ENCODE measurements at places on chromosomes 7 and 10. TPM values are rescaled to one million over a fixed set of nuclear protein-coding genes. Genes with fewer than 3 reads are reported as not detected.

- DNase-seq = no peak
Observed at GRCh38 chr7:55476852-55477780, 95.2 kb downstream of the VOPP1 start.

GRCh38 chr10:129755158-129755591 lies 208.9 kb downstream of the EBF3 start:
- peak; percentile 30 for DNase-seq

- peak; percentile 6 for DNase-seq
Observed at GRCh38 chr7:151813445-151813844, 63.5 kb downstream of the PRKAG2 start.

Gene CALCR
- total RNA-seq = not detected

- no peak for DNase-seq
Observed at GRCh38 chr7:53311205-53311604, 275.8 kb downstream of the POM121L12 start.

DNA sequence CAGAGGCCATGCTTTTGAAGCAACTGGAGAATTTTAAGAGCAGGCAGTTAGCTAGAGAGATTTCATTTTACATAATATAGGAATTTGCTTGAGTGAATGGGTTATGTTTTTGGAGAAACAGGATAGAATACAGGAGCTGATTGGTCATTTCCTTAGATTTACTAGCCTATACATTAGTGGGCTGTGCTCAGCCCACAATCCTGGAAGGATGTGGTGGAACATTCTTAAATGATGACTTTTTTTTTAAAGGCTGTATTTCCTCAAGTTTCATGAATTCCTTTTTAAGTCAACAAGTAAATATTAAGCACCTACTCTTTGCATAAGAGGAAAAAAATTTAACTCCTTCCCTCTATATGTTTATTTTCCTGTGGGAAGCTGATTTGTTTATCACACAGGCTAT lies 314.4 kb upstream of the BMPER start:
- no peak for DNase-seq

Gene WIPF3
- total RNA-seq = 0.67 TPM

- DNase-seq = no peak
Observed at GRCh38 chr7:84823530-84823929, 363.3 kb downstream of the SEMA3D start.

Gene PRLHR
- total RNA-seq = not detected

Gene SPDYE8
- total RNA-seq = not detected

GRCh38 chr7:143422033-143422432 lies 13.4 kb upstream of the EPHA1 start:
- no peak for DNase-seq

GRCh38 chr7:30330134-30331111 lies 46.0 kb downstream of the ZNRF2 start:
- DNase-seq = no peak

DNA sequence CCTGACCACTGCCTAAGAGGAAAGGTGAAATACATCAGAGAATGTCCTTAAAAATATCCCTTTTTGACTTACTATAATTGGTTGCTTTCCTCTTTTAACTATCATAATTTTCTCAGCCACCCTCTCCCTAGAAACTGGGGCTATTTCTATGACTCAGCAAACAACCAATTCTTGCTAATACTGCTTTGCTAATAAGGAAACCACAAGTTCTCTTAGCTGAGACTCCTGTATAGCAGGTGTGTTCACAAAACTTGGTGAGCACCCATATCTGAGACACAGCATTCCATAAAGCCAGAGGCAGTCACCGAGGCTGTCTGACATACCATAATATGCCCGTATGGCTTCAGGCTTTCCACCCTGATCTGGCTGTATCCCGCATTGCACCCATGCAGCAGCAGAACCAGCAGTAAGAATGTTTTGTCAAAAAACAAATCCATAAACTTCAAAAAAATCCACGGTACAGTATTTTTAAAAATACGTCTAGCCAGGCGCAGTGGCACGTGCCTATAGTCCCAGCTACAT lies 191.7 kb upstream of the C7orf33 start:
- DNase-seq = no peak

DNA sequence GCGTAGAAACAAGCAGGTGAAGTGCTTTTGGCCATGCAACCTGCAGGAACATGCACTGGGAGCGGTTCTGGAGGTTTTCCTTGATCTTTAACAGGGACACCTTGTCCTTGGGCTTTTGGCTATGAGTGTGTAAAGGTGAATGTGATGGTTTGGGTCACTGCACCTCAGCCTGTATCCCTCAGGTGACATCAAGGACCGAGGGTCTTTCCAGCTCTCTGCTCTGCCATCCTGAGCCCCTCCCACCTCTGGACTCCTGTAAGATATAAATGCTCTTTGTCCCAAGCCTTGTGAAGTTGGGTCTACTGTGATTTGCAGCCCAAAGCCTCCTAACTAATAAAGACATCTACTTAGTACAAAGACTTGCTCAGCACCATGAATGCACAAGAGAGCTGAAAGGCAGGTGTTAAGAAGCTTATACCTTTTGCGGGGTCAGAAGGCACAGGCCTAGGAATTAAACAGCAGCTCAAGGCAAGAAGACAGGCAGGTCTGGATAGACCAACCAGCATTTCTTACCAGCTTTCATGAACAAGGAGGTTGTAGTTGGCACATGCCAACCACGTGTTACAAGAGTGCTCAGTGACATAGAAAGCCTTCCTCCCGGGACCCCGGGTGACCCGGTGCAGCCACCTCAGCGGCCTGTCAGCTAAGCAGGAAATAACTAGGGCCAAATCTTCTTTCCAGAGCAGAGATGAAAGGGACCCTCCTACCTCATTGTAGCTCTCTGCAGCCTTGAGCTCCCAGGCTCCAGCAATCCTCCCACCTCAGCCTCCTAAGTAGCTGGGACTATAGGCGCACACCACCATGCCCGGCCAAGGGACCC lies 89.9 kb downstream of the CARD11 start:
- DNase-seq = peak; percentile 45

GRCh38 chr7:96899108-96899507 lies 106.2 kb upstream of the DLX6 start:
- no peak for DNase-seq

DNA sequence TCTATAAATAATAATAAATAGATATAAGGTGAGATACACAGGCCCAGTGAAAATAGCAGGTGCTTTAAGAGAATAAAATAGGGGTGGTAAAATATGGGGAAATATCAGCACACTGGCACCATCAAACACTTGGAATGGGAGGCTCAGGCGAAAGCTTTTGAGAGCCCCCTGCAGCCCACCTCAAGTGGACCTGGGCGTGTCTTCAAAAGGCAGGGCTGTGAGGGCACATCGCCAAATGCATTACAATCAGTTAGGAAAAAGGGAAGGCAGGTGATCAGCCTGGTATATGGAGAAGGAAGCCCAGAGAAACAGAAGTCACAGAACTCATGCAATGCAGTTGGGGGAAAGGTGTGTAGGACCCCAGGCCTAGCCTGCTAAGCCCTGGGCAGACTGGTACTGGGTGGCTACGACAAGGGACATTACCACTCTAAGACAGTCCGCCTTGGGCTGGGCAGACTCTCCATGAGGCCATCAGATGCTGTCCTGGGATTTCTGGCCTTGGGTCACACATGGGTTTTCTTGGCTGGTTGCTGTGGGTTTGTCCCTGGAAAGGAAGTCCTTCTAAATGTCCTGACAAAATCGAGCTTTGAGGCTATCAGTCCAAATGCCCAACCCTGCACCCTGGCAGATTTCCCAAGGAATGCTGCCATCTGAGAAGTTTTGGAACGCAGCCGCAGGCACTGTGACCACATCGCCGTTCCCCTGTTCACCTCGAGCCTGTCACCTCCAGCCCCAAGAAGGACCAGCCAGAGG lies 330.6 kb downstream of the GRID1 start:
- DNase-seq = no peak

Gene CLRN3
- total RNA-seq = not detected

Gene SEM1
- 29.5 TPM for total RNA-seq

Gene AMPH
- total RNA-seq = 0.58 TPM
